ENCODE measurements at places on chromosomes 2 and 18.

DNA sequence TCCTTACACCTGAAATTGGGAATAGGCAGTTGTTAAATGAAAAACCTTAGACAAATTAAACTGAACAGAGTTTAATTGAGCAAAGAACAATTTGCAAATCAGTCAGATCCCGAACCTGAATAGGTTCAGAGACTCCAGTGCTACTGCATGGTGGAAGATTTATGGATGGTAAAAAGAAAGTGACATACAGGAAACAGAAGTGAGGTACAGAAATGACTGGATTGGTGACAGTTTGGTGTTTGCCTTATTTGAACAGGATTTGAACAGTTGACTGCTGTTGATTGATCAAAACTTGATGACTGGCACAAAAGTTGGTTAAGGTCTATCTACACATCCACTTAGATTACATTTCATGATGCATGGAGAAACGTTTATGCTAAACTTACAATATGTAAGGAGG is 248.8 kb downstream of the HNMT start:
- DNase-seq, result no peak

DNA sequence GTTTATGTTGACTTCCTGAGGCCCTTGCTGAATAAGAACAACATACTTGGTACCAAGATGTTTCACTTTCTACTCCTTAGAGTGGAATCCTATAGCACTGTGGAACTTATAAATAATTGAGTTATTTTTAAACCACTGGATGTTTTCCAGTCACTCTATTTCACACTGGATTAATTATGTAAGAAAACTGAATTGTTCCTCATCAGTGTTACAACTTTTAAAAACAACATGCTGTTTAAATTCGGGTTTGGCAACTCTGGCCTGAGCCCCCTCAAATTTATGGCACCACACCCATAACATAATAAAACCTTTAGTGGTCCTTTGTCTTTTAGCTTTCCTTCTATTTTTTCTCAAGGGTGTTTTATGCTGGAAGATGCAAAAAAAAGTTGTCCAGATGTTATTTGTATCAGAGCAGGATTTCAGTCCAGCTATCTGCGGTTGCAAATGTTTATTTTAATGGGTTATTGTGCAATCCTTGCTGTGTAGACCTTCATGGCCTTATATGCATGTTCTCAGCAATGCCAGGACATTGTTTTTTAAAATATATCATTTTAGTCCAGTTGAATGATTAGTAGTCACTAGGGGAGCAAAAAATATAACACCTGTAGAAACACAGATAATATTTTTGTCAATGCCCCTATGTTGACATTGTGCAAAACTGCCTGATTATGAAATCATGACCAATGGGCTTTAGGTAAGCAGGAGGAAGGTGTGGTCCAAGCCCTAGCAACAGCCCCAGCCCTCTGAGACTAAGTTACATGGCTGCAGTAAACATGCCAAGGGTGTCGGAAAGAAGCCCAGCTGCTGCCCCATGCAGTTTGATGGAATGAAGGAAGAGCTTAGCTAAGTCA is 638.0 kb upstream of the ZEB2 start:
- no peak for DNase-seq

DNA sequence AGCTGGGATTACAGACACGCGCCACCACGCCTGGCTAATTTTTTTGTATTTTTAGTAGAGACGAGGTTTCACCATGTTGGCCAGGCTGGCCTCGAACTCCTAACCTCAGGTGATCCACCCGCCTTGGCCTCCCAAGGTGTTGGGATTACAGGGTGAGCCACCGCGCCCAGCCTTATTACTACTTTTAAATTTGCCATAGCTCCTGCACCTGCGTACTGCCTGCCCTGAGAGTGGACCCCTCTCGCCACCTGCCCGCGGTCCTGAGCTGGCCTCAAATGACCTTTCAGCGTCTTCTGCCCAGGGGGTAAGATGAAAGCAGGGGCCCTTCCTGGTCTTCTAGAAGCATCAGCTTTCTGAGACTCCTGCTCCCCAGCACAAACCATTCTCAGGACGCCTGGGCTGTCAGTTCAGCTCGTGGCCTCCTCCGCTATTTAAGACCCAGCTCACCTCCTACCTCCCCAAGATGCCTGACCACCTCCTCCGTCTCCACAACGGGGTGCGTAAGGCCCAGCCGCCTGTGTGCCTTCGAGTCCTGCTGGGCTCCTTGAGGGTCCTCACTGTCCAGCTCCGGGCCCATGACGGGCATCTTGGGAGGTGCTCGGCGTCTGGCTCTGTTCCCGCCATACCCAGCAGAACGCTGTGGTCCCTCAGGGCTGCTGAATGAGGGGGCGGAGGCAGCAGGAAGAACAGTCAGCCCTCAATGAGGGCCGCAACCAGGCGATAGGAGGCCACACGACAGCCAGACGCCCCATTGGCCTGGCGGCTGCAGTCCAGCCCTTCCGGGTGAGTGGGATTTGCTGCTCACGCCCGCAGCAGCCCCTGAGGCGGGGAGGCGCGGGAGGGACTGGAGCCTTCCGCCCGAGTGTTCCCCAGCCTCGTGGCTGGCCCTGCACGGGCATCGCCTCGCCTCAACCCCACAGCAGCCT is 266.6 kb downstream of the TFCP2L1 start:
- DNase-seq, result no peak

GRCh38 chr18:8899000-8899399 is 193.6 kb downstream of the MTCL1 start:
- no peak for DNase-seq

- no peak for DNase-seq
These were observed 346.1 kb downstream of the RND3 start for GRCh38 chr2:150141226-150142001.
